ENCODE measurements at places on chromosomes 11 and 22.

DNA sequence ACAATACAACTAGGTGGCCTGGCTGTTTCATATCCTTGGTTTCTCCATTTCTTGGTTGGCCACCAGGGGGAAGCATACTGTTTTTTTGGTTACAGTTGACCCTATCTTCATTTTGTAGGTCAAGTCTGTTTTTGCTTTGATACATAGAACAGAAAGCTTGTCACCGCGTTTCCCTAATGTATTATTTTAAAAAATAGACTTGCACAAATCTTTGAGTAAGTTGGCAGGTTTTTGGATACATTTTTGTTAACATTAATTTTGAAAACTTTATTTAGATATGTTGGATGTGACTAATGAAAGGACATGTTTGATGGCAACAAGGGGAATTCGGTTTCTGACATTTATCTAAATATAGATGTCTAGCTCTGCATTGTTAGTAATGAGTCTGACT, 3.0 kb downstream of the NCR3LG1 start:
- peak; percentile 25 for DNase-seq

GRCh38 chr22:49756676-49757075, 71.0 kb downstream of the BRD1 start:
- DNase-seq, result no peak

DNA sequence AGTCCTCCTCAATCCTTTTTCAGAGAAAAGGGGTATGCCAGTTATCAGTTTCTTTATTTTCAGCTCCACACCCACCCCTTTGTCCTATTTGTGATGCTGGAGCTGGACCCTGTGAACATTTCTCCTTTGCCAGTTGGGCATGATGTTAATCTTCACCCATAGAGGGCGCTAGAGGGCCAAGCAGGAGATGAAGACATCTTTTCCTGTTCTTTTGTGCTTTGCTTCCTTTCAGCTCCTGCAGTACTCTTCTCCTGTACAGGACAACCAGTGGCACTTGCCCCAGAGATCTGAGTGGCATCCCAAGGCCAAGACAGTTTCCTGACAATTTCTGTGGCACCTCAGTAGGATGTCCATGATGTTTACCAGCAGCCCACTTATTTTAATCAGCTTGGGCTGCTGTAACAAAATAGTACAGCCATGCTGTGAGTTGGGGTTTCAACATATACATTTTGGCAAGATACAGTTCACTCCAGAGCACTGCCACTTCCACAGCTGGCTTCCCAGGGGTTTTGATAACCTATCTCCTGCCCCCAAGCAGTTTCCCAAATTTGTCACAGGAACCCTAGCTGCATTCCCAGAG, 4.6 kb downstream of the SAA2 start:
- DNase-seq, result peak; percentile 54

DNA sequence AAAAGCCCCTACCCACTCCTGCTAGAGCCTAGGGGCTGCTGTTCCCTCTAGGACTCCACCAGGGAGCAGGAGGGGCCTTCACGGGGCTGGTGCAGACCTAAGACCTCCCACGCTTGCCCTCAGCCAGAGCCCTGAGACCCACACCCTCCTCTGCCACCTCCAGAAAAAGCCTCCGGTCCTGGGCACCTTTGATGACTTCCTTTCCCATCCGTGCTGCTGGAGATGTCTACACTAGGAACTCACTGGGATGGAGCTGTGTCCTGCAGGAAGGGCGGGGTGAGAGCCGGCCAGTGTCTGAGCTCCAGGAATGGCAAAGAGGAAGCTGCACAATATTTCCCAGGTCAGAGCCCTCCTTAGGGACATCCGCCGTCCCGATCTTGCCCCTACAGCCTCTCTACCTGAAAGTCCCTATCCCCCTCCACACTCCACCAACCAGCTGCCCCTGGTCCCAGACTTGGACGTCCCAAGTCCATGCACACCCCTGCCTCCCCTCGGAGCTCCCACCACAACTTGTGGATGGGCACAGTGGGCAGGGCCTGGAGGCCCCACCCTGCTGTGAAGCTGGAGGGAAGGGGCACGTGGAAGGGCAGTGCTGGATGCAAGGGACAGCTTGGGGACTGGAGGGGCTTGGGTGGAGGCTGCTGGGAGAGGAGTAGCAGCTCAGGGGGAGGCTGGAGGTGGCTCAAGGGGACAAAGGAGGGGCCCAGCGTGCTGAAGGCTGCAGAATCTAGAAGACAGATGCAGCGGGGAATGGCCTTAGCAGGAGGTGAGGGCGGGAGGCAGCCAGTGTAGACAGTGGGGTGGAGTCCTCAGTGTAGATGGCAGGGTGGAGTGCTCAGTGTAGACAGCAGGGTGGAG, 13.5 kb upstream of the LRP5 start:
- no peak for DNase-seq

DNA sequence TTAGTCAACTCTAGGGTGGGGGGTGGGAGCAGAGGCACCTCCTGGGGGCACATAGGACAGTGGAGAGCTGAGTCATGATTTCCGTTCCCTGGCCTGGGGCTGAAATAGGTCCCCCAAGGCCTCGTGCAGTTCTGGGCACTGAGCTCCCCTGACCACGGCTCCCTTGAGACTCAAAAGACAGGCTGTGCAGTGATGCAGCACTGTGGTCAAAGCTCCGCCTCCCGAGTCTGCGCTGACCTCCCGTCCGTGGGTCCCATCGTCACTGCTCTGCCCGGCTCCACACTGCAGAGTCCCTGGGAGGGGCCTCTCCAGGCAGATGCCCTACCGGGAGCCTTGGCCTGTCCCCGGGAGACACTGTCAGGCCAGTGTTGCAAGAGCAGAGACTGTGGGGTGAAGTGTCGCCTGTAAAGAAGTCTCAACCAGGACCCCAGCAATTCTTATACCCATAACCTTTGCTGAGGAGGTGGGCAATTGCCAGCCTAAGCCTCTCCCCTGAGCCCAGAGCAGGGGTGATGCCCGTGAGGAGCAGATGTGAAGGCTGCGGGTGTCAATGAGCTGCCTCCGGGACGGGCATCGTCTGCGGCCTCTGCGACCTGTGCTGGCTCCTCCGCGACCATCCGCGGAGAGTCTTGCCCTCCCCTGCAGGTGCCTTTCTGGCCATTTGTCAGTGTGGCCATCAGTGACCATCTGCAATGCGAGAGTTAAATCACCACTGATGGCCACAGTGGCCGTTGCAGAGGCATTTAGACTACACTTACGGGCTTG, 877.3 kb downstream of the BRD1 start:
- no peak for DNase-seq

DNA sequence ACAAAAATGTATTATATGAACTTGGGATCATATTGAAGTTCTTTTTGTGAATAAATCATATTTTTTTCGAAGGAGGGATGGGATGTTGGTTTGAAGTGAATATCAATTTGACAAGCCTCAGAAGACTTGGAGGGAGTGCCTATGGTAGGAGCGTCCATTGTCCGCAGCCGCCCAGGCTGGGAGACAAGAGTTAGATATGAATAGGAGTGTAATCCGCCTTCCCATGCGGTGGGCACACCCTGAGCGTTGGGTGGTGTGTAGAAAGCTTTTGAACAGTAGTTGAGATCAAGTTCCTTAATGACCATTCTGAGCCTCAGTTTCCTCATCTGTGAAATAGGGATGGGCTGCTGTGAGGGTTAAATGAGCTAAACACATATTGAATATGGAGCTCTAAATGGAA, 7.0 kb downstream of the CD82 start:
- no peak for DNase-seq

DNA sequence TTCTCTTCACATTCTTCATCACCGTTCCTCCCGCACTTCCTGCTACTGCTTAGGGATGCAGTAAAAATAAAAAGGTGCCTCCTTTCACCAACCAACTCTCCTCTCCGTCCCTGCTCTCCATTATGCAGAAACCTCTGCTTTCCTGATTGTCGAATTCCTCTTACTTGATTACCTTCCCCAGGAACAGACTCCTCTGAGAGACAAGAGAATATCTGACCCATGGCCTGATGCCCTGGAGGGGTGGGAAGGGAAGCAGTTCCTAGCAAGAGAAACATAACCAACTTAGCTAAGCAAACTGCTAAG, 80.9 kb downstream of the TRIM29 start:
- no peak for DNase-seq

- DNase-seq, result no peak
Observed at GRCh38 chr22:44173154-44173553, 7.6 kb upstream of the PARVG start.

GRCh38 chr11:92477686-92478085, 253.1 kb downstream of the FAT3 start:
- no peak for DNase-seq

DNA sequence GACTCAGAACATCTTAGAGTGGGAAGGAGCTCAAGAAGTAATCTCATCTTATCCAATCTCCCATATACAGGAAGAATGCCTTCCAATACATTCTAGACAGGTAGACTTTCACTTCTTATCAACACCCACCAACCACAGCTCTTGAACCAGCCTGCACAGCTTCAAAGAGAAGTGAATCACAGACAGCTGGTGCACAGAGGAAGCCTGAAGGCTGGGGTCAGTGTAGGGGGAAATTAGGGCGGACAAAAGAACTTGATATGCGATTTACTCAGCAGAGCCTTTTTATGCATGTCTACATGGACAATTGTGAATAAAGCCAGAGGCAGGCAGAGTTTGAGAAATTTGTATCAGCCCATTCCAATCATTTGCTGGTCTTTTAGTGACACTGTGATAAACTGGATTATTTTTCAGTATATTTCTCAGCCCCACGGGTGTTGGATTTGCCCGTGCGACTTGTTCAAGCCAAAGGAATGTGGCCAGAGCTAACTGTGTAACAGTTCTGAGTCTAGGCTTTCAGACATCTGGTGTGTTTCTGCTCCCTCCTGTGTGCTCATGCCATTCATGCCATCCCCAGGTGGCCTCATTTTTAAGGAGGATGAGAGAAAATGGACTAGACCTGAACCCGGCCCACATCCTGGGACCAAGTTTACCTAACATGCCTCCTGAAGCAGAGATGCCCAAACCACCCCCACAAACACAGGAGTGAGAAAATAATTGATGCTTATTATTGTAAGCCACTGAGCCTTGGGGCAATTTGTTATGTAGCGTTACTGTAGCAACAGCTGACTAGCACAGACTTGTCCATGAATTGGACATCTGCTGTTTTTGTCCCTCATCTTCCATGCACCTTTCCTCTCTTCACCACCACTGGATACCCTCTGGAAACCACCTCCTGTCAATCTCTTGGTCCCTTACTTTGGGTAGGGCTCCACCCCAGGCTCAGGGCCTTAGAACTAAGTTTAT, 137.5 kb upstream of the HSD17B12 start:
- DNase-seq, result no peak

DNA sequence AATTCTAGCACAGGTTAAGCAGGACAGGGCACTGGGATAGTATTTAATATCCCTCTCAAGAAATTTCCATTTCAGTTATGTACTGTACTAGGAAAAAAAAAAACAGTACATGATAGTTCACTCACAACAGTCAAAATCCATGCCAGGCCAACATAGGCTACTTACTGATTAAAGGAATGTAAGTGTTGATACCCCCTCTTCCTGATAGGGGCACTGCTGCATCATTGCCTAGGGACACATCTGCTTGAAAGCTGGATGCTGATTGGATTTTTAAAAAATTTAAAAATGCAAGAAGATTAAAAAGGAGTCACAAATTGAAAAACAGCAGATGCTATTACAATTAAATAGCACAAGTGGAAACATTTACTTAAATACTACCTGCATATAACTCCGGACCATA, 43.4 kb downstream of the APOL5 start:
- DNase-seq, result no peak

GRCh38 chr11:66912361-66912760, 45.8 kb downstream of the PC start:
- DNase-seq, result no peak

DNA sequence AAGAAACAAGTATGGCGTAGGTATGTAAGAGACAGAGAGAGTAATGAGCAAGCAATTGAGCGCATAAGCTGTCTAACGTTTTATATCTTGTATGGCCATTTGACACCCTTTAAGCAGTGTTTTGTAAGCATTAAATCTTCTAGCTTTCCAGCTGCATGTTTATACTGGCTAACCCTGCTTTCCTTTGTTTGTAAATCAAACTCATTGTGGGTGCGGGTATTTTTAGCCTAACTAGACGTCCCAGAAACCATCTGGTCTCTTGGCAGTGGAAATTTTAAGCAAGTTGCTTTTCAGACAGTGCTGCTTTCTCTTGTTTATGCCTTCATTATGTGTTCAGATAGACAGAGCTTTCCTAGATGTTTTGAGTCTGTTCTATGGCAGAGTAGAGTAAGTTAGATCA, 73.5 kb downstream of the RNF169 start:
- DNase-seq, result no peak

GRCh38 chr11:131609921-131610320, 239.5 kb downstream of the NTM start:
- no peak for DNase-seq

- no peak for DNase-seq
Observed at GRCh38 chr11:4480577-4481239, 1.7 kb upstream of the OR52K1 start.

- DNase-seq, result no peak
Observed at GRCh38 chr11:28009388-28009787, 98.6 kb downstream of the KIF18A start.

- no peak for DNase-seq
Observed at GRCh38 chr11:59551659-59552521, 40.6 kb downstream of the OR4D9 start.

GRCh38 chr11:59069087-59069486, 17.0 kb upstream of the GLYATL1B start:
- no peak for DNase-seq

DNA sequence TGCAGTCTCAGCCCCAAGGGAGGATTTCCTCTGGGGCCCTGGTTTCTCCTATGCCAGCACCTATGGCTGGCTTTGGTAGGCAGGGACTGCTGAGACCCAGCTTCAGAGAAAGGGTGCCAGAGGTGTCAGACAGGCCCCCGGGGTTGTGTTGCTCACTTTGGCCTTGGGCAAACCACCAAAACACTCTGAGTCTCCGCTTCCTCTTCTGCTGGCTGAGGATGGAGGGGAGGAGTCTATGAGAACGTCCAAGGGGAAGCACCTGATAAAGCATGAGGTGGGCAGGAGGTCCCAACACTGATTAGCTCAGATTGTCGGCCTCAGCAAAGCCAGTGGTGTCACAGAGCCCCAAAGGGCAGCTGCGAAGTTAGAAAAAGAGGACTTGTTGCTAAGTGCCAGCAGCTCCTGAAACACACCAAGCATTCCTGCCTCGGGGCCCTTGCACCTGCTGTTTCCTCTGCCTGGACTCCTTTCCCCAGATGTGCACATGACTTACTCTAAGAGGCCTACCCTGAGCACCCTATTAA, 10.5 kb downstream of the SMTNL1 start:
- no peak for DNase-seq

DNA sequence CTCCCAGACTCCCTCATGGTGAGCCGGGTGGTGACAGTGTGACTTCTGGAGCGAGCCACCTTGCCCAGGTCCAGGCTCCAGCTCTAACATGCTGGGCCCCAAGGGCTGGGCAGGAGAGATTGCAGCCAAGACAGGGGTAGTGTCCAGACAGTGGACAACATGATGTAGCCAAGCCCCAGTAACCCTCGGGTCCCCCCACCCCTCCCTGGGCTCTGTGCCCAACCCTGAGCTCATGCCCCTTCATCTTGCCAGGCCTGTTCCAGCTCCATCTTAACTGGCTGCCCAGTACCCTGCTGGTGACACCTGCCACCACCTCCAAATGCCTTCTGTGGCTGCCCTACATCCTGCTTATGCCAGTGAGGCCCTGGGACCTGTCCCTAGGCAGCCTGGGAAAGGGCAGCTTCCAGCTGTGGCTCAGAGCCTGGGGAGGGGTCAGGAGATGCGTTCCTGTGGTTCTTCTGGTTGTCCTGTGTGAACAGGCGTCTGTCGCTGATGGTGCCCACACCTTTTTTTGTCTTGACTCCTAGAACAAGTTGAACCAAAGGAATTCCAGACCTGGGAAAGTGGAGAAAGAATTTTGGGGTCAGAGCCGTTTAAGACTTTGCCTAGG, 12.5 kb upstream of the SYT12 start:
- DNase-seq, result no peak

GRCh38 chr22:36461665-36462649, 19.5 kb downstream of the TXN2 start:
- no peak for DNase-seq

- DNase-seq, result peak; percentile 12
Observed at GRCh38 chr22:42814215-42814614, 42.9 kb downstream of the ARFGAP3 start.
